ENCODE measurements at places on chromosomes 3 and 15. TPM values are rescaled to one million over a fixed set of nuclear protein-coding genes. Genes with fewer than 3 reads are reported as not detected.

Gene ATP1B3
- 73.0 TPM for total RNA-seq

DNA sequence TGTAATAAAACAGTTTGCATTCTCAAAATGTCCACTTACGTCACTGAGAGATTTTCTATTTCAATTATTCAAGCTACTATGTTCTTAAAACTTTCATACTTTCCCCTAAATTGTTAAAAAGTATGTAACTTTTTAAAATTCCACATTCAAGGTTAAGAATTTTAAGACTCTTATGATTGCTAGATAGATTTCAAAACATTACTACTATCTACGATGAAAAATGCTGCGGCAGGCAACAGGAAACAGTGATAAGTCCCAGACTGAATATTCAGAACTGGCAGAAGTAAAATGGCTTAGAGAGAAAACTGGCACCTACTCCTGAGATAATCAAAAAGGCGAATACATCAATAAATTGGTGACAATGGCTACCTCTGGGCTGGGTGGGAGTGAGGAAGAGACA is 16.2 kb downstream of the ATP13A3 start:
- DNase-seq: no peak
- peaks cover 3% of the 10 kb centered on the region for H3K4me1 ChIP-seq
- no peak overlapping the region for H3K27ac ChIP-seq
- H3K27me3 ChIP-seq: no peaks in the 10 kb centered on the region
- H3K36me3 ChIP-seq: no peaks in the 10 kb centered on the region

GRCh38 chr3:126135406-126136076 is 44.8 kb downstream of the ALDH1L1 start:
- H3K4me3 ChIP-seq: no peak overlapping the region
- DNase-seq: peak; percentile 16
- no peaks in the 10 kb centered on the region for H3K36me3 ChIP-seq
- no peaks in the 10 kb centered on the region for H3K27me3 ChIP-seq
- no peaks in the 10 kb centered on the region for H3K4me1 ChIP-seq
- no peak overlapping the region for H3K27ac ChIP-seq

DNA sequence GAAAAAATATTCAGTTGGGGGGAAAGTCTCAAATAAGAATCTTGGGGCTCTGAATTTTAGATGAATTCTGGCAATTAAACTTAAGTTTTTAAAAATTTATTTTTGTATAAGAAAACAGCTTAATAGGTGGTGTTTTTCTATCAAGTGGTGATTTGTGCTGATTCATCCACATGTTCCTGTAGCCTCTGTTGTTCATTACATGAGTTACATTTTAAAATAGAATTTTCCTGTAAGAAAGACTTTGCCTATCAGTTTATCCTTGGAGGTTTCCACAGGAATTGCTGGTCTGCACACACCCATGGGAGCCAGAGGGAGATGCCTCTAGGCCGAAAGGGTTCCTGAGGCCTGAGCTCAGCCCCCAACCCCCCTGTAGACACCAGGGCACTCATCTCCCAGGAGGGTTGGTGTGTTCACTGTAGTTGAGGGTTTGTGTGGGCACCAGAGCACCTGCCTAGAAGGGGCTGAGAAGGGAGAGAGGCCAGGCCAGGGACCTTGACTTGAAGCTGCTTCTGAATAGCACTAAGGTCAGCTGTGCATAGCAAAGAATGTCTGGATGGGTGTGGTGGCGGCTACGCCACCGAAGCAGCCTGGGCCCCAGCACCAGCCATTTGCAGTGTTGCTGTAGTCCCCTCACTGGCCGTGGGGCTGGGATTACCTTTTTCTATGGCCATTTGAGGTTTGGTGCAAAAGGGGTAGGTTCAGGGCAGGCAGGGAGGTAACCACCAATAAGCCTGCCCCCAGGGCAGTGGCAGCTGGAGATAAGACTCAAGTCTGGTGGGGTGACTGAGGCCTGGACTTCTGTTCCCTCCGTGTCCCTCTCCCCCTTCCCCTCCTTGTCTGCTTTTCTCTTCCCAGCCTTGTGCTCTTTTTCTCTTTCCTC is 11.9 kb downstream of the DNAJA4 start:
- no peak overlapping the region for H3K27ac ChIP-seq
- peak; percentile 14 for DNase-seq
- H3K27me3 ChIP-seq: no peaks in the 10 kb centered on the region
- H3K36me3 ChIP-seq: peaks cover 30% of the 10 kb centered on the region
- no peak overlapping the region for H3K4me3 ChIP-seq

Gene GOLGA8G
- not detected for total RNA-seq

GRCh38 chr3:122060040-122060698 is 5.0 kb downstream of the CD86 start:
- DNase-seq: no peak
- H3K4me3 ChIP-seq: no peak overlapping the region
- no peaks in the 10 kb centered on the region for H3K4me1 ChIP-seq
- H3K27ac ChIP-seq: no peak overlapping the region
- H3K36me3 ChIP-seq: no peaks in the 10 kb centered on the region
- no peaks in the 10 kb centered on the region for H3K27me3 ChIP-seq

Gene MYZAP
- 22.0 TPM for total RNA-seq

- H3K4me3 ChIP-seq: no peak overlapping the region
- H3K4me1 ChIP-seq: no peaks in the 10 kb centered on the region
- no peaks in the 10 kb centered on the region for H3K27me3 ChIP-seq
- no peak for DNase-seq
These were observed 40.0 kb upstream of the TRH start for GRCh38 chr3:129934234-129935123.

Gene OR5K2
- total RNA-seq: not detected

Gene ASB14
- 0.64 TPM for total RNA-seq

Gene GOLGA6D
- total RNA-seq: 0.07 TPM
